ENCODE measurements at places on chromosomes 3 and 15.
A peak's percentile ranks its signal among the peaks of the same experiment; 100 is the strongest.

GRCh38 chr15:42581272-42581730 lies 5.9 kb downstream of the STARD9 start:
- DNase-seq = peak; percentile 71

- DNase-seq = no peak
Observed at GRCh38 chr3:190676481-190676880, 162.6 kb downstream of the IL1RAP start.

DNA sequence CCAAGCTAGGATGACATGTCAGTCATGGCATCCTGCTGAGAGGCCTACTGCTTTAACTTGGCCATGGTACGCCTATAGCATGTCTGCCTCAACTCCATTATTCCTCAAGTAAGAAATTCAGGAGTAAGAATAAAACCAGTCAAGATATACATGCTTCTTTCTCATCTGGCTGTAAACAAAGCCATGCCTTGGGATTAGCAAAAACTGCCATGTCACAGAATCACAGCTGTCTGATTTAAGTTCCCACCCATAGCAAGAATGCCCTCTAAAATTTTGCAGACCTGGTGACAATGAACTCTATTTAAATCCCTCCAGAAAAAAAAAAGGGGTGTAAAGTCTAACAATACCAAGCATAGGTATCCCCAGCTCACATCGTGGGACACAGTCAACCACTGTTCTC lies 55.6 kb upstream of the ACAN start:
- no peak for DNase-seq

- DNase-seq = no peak
Observed at GRCh38 chr15:40125950-40126349, 17.3 kb upstream of the BMF start.

DNA sequence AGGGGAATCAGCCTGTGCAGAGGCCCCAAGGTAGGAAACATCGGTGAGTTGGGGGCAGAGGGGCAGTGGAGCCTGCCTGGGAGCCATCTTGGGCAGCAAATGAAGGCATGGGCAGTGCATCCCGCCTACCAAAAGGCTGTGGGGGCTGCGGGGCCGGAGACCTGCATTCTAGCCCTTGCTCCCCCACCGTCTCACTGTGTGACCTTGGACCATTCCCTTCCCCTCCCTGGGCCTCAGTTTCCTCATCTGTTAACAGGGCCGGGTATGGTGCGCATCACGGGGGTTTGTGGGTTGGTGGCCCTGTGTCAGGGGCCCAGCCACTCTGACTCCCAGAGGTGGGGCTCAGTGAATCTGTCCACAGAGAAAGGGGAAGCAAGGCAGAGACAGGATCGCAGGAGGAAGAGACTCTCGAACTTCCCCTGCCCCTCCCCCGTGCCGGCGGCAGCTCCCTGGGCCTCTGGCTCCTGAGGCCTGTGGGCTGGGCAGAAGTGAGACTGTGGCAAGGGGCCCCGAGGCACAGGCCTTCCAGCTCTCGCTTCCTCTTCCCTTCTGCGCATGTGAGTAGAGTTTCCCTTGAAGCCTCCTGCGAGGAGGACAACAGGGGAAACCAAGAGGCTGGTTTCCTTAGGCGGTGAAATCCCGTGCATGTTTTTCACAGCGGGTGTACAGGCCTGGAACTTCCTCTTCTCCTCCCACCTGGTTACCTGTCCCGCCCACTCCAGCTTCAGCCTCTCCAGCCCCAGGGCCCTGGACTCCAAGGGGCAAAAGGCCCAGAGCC lies 42.9 kb downstream of the IDH2 start:
- peak; percentile 59 for DNase-seq

GRCh38 chr3:146019508-146019907 lies 141.5 kb downstream of the PLOD2 start:
- no peak for DNase-seq

- peak; percentile 89 for DNase-seq
Observed at GRCh38 chr15:38072348-38073177, 138.1 kb downstream of the TMCO5A start.

DNA sequence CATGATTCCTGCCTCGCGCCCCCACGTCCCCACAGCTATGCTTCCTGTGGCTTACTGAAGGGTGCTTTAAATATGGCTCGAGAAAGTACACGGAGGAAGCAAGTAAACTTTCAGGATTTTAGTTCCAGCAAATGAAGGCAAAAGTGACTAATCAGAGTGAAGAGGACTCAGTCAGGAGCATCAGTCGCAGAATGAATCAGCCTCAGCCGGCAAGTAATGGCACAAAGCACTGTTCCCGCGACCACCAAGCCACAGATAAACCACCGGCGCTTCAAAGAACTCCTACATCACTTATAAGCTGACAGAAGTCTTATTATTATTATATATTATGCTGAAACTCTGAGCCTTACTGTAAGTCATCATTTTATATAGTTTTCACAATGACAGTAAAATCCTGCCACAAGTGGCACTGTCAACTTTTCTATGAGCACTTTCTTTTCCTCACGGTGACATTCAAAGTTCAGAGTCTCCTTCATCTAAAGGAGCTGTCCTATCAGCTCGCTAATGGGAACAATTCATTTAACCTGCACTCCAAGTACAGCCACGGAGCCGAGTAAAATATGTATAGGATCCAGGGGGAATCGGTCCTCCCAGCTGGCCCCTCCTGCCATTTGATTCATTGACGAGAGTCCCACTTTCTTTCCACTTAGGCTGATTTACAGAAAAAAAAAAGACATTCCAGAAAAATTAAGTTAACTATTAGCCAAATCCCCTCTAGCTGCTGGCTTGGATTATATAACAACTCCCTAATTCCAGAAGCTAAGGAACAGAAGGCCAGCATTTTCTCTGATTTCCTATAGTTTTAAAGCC lies 217.0 kb upstream of the ICE2 start:
- no peak for DNase-seq

DNA sequence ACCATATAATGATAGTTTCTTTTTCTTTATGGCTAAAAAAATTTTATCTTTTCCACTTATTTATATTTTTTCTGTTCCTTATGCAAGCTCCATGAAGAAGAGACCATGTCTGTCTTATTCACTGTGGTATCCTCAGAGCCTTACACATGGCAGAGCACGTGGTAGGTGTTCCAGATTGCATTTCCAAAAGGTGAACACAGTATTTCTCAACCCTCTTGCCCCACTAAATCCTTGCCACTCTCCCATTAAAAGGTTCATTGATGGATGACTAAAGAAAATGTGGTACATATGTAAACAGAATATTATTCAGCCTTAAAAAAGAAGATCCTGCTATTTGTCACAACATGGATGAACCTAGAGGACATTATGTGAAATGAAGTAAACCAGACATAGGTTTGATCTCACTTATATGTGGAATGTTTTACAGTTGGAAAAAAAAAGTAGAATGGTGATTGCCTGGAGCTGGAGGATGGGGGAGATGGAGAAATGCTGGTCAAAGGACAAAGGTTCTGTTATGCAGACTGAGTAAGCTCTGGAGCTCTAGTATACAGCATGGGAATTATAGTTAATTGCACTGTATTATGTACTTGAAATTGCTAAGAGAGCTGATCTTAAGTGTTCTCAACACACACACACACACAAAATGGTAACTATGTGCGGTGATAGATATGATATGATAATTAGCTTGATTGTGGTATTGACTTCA lies 266.7 kb downstream of the CNTN3 start:
- DNase-seq = no peak

DNA sequence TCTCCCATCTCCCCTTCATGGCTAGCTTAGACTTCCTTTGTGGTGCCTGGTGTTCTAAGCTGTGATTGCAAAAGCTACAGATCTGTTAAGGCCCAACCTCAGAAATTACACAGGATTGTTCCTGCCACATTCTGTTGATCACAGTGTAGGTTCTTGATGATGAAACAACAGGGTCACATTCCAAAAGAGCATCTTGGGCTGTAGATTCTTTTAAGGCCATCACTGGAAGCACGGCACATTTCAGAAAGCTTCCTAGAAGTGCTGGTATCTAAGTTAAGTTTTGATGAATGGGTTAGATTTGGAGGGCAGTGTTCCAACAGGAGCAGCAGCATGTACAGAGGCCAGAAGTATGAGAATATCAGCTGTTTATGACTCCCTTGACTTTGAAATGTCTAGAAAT lies 107.5 kb upstream of the SKOR1 start:
- DNase-seq = no peak

DNA sequence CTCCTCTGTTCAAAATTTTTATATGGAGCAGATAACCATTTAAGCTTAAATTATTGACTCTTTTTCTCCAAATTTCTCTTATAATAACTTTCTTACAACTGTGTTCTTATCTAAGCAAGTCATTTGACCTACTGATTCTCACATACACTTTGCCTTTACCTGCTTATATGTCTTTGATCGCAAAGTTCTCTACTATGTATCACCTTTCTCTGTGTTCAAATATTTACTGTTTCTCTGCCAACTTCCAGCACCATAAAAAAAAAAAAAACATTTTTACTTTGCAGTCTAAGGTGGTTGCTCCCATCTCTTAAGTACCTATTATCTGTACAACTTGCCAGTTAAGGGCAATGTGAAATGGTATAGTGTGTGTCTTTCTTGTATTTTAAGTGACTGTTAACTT lies 100.8 kb upstream of the DPH6 start:
- no peak for DNase-seq

- DNase-seq = no peak
Observed at GRCh38 chr3:16816048-16816780, 68.5 kb upstream of the PLCL2 start.

DNA sequence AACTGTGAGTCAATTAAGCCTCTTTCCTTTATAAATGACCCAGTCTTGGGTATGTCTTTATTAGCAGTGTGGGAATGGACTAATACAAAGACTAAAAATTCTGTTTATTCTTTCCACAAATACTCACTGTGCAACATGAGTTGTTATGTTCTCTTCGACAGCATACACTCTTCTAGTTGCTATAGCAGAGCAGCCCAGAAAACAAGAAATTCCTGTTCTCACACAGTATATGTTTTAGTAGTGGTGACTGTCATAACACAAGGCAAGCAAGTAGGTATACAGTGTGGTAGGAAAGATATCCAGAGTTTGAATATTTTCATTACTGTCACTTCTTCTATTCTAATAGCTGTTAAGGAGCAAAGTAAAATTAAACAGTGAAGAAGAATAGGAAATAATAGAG lies 453.3 kb downstream of the ROBO1 start:
- DNase-seq = no peak

- DNase-seq = no peak
Observed at GRCh38 chr3:40130721-40131120, 178.8 kb upstream of the EIF1B start.

GRCh38 chr3:83849106-83849730 lies 1109.6 kb upstream of the CADM2 start:
- DNase-seq = no peak

GRCh38 chr3:161471211-161471610 lies 25.4 kb upstream of the OTOL1 start:
- DNase-seq = no peak

- no peak for DNase-seq
Observed at GRCh38 chr15:100115711-100116090, 226.1 kb downstream of the ADAMTS17 start.

DNA sequence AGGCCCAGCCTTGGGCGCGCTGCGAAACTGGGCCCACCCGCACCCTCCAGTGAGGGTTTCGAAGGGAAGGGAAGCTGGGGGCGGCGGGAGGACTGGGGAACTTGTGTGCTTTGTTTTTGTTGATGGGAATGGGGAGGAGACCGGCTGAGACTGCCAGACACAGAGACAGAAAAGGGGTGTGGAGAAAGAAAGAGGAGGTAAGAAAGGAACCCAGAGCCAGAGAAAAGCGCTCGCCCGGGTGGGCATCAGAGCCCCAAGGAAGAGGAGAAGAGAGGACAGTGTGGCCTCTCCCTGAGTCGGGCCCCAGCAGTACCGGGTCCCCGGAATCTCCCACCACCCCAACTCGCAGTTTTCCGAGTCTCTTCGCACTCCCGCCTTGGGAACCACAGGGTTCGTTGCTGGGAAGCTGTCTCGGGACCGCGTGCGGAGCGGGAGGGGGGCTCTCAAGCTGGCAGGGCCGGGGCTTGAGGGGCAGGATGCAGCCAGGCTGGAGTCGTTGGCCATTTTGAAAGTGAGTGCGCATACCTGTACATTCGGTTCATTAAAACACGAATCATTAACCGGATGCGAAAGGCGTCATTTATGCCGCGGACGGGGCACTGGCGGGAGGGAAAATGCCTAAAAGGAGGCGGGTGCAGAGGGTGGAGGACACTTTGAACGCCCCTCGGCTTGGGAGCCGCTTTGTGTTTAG lies 3.1 kb downstream of the SKOR1 start:
- no peak for DNase-seq

GRCh38 chr3:63508305-63508704 lies 144.2 kb upstream of the SNTN start:
- DNase-seq = no peak

GRCh38 chr3:142992323-142992722 lies 9.0 kb upstream of the U2SURP start:
- DNase-seq = no peak
